Heart left ventricle (tissue), 16 donors: ENCODE measurements at places on chromosomes 5 and 9. TPM values are rescaled to one million over a fixed set of nuclear protein-coding genes. Genes with fewer than 3 reads are reported as not detected.

DNA sequence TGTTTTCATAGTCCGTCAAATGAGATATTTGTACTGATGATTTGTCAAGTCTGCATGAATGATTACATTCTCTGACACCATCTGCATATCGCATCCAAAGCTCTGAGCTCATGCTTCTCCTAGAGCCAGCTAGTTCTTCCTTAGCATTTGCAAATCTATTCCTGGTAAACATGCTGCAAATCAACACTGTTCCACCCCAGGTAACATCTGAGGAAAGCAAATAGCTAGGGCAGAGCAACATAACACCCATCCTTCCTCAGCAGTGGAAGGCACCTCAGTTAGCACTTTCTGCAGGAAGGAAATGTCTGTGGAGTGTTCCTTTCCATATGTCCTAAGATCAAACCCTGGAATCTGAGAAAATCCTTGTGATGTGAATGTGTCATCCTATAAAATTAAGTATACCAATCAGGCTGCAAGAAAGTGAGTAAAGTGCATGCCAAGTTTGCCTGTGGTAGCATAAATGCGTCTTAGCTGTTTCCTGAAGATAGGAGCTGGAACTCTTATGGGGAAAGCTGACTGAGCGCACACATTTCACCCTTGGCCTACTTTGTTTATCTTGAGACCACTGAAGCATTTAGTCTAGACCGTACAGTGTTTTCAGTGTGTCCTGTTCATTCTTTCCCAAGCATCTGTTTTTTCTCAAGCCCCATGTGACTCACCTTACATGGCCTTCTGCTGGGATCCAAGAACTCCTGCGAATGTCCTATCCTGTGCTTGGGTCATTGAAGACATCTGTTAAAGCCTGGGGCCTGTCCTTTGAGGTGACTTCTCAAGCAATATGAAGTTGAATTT, 50.9 kb upstream of the STARD4 start:
- DNase-seq: no peak

DNA sequence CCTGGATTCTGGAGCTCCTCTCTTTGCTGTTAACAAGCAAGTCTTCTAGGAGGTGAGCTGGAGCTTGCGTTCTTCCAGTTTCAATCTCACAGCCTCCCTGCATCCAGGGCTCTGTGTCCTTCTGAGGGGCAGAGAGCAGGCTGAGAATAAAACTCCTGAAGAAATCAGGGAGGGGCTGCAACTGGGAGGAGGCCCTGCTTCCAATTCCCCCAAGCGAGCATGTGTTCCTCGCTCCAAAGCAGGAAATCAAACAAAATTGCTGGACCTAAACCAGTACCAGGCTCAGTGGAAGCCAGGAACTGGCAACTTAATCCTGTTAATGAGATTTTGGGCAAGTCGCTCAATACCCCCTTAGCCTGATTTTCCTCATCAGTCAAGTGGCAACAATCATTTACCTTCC, 181.8 kb downstream of the ASTN2 start:
- DNase-seq: no peak

GRCh38 chr5:25863811-25864210, 1174.6 kb downstream of the CDH9 start:
- no peak for DNase-seq

DNA sequence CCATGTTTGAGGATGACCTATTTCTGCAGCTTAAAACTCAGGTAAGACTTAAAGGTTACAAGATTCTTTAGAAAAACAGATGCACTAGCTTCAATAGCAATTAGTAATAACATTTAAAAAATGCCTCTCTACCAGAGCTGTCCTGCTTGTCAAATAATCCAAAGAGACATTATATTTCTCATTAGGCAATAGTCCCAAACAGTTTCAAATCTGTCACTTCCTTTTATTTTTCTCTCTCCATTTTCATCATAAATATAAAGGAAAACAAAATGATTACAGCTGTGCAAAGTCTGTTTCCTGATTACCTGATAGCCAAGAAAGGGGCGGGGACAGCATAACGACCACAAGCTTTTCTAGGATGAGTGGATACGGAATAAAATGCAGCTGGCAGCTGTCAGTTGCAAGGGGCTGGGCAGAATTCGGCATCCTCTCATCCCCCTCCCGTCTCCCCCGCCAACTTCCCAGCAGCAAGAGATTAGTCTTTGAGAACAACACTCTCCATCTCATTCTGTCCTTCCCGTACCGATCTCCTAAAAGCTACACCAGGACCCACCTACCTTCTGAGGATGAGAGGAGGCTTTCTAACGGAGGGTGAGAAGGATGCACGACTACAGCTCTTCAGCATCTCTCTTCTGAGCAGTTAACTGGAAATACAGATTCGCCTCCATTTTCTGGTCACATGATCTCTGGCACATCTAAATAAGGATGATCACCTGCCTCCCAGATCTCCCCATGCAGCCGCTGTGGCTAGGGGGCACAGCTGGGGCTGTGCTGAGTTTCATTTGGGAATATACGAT, 72.5 kb upstream of the PCA3 start:
- DNase-seq: no peak

GRCh38 chr9:335373-335772, 120.7 kb downstream of the DOCK8 start:
- DNase-seq: no peak

DNA sequence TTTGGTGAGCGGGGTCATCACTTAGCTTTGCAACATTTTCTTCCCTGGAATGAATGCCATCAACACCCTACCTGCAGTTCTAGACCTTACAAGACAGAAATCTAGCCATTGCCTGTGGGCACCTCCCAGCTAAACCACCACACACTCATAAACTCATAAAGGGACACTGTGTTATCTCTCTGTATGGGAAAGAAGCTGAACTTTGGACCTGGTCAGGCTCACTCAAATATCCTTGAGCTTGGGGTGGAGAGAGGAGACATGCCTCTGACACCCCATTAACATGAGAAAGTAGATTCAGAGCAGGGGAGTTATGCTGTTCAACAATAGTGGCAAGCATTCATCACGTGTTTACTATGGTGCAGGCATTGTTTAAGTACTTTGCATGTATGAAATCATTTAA, 205.6 kb downstream of the ZNF462 start:
- DNase-seq: no peak

GRCh38 chr9:75891771-75892215, 1.3 kb downstream of the PCSK5 start:
- DNase-seq: no peak

DNA sequence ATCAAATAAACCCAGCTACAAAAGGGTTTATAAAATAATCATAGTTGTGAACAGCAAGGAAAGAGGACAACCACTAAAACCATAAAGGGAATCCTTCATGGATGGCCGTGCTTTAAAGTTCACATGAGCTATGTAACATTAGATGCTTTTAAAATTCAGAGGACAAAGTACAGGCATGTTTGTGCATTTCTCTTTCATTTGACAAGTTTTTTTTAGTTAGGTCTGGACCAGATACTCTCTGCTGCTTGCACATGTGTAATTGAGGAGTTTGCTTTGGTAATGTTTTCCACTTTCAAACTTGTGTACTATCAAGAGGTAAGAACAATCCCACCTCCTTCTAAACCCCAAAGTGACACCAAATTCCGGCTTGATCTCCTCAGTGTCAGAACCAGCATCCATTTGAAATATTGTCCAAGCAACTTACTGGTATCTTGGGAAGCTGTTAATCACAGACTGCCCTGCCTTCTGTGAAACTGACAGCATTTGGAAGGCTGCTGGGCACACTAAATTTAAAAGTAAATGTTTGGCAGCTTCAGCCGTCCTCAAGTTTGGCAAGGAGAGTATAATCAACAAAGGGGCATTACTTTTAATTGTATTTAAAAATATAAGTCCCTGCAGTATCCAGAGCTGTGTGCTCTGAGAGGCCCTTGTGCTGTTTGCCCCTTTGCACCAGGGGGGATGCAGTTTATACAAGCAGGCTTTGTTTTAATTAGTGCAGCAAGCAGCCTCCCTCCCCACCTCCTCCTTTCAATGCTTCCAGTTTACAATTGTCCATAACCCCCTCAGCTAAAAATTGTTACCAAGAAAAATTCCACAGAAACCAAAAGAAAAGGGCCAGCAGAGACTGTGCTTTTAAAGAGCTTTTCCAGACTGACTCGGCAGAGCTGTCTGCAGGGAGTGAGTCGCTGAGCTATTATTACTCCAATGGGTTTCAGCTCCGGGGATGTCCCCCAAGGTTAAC, 328.3 kb upstream of the MPDZ start:
- no peak for DNase-seq

DNA sequence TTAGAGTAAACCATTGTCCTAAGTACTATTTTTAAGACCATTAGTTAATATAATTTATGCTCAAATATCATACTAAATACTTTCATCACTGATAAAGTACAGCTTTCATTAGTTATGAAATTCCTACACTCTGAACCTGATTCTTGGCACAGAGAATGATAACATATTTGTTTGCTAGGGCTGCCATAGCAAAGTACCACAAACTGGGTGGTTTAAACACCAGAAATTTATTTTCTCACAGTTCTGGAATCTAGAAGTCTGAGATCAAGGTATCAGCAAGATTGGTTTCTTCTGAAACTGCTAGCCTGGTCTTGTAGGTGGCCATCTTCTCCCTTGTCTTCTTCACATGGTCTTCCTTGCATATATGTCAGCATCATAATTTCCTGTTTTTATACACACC, 608.4 kb downstream of the TLE1 start:
- no peak for DNase-seq

GRCh38 chr9:75983319-75984045, 93.0 kb downstream of the PCSK5 start:
- no peak for DNase-seq

DNA sequence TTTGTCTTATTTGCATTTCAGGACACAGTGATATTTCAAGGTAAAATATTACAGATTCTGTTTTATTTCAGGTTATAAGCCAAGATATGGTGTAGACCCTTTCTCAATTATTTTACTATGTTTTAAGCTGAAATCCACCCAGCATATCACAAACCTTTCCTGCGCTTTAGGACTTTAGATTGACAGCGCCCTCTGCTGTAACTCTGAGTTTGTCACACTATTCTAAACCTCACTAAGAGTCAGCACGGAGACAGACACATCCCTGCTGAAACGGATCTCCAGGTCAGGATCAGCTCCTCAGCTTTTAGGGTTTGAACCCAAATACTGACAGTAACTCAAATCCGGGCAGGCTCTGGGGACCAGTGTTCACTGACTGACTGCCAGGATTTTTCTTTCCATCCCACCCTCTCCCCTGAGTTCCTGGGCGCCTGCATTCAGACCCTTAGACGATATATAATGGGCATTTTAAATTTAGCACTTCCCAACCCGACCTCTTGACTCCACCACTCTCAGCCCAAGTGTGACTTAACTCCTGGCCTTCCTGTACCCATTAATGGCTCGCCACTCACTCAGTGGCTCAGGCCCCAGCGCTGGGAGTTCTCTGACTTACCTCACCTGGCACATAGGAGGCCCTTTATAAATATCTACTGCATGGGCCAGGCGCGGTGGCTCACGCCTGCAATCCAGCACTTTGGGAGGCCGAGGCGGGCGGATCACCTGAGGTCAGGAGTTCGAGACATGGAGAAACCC, 33.5 kb downstream of the TLX3 start:
- DNase-seq: no peak

- peak; percentile 80 for DNase-seq
Measured at GRCh38 chr5:120463991-120464626, at the start of gene PRR16. PRR16 (plus strand) TSS chr5:120464300.

GRCh38 chr9:24582146-24583126, 36.7 kb upstream of the IZUMO3 start:
- no peak for DNase-seq

- DNase-seq: no peak
Measured at GRCh38 chr9:17986595-17986994, 407.7 kb downstream of the SH3GL2 start.

DNA sequence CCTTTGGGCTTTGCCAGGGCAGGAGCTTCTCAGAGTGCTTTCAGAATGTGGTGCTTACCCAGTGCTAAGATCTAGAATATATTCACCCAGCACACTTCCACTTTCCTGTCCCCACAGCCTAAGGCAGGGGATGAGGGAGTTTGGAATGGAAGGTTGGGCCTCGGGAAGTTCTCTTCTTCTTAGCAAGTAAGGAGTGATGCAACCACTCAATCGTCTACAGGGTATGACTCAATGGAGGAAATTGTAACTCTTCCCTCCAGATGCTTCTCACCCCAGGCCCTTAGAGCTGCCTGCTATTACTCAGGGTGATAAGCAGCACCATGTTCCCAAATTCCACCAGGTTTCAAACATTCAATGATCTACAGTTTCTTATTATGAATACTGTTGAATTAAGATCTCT, 30.8 kb upstream of the AGGF1 start:
- no peak for DNase-seq

DNA sequence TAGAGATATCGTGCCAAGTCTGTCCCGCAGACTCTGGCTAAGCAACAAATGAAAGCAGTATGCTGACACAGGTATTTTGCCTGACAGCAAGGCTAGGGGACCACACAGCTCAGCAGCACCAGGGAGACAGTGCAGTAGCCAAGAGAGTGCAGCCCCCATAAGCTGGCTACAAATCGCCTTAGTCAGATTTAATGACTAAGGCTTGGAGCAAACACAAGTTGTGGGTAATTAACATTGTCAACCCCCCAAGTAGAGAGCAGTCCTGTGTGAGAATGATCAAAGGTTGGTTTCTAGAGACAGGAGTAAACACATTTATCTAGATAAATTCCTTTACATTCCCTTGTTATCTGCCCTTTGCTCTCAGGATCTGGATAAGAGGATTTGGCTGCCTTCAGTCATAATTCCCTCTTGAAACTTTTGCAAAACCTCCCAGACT, 1434.5 kb upstream of the CDH6 start:
- DNase-seq: no peak

The AGXT2 gene
- total RNA-seq: not detected

The NPR3 gene
- 11.0 TPM for total RNA-seq

The SPATA31C2 gene
- not detected for total RNA-seq

The SLC24A2 gene
- 0.19 TPM for total RNA-seq

The NCBP1 gene
- 22.4 TPM for total RNA-seq

The TEX48 gene
- total RNA-seq: not detected

The PSAT1 gene
- 0.27 TPM for total RNA-seq

The CENPH gene
- total RNA-seq: 2.4 TPM

The SLC36A2 gene
- total RNA-seq: 0.10 TPM

The DPP7 gene
- total RNA-seq: 112 TPM

The HDHD3 gene
- total RNA-seq: 11.7 TPM

The ZNF169 gene
- total RNA-seq: 1.6 TPM
